ENCODE measurements at places on chromosomes 2 and 18.

GRCh38 chr2:72935611-72935957 lies 18.3 kb downstream of the EMX1 start:
- H3K27ac ChIP-seq = no peak overlapping the region
- H3K27me3 ChIP-seq = peaks cover 18% of the 10 kb centered on the region
- H3K4me3 ChIP-seq = no peak overlapping the region
- no peaks in the 10 kb centered on the region for H3K36me3 ChIP-seq

GRCh38 chr2:98078701-98079100 lies 8.3 kb upstream of the VWA3B start:
- peaks cover 7% of the 10 kb centered on the region for H3K27me3 ChIP-seq
- no peak for DNase-seq
- H3K4me3 ChIP-seq = no peak overlapping the region
- peaks cover 11% of the 10 kb centered on the region for H3K4me1 ChIP-seq
- H3K27ac ChIP-seq = no peak overlapping the region
- no peaks in the 10 kb centered on the region for H3K36me3 ChIP-seq

DNA sequence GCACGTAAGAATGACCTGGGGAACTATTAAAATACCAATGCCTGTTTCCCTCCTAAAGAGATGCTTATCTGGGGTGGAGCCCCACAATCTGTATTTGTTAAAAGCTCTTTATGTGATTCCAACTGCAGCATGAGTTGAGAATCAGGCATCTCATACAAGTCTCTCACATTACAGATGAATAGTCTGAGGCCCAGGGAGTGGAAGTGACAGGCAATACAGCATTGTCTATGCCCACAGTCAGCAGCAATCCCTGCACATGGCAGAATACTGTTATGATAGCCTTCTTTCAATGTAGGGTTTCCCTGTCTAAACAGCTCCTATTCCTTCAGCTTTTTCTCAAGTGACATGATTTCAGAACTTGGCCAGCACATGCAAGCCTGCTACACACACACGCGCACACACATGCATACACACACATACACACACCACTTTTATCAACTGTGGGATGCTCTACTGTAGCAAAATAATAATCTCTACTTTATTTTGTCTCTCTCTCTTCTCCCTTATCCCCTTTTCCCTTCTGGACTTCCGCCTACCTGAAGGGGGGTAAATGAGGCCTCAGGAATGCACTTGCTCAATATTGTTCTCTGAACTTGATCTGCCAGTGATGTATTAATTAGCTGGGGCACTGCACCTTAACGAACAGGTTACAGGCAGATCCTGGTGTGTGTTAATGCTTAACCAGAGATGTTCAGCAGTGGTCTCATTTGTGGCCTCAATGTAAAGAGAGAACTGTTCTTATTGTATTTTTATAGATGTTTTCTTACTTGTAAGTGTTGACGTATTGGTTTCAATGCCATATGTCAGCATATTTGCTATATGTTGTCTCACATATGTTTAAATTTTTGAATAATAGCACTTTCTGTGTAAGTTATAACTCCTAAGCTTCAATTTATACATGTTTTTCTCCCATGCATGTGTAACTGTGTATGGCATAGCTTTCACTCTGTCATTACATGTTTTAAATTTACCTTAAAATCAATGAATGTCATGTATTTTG lies 116.0 kb downstream of the SETBP1 start:
- no peak overlapping the region for H3K4me3 ChIP-seq
- DNase-seq = no peak
- no peak overlapping the region for H3K27ac ChIP-seq
- H3K36me3 ChIP-seq = peaks cover 14% of the 10 kb centered on the region

DNA sequence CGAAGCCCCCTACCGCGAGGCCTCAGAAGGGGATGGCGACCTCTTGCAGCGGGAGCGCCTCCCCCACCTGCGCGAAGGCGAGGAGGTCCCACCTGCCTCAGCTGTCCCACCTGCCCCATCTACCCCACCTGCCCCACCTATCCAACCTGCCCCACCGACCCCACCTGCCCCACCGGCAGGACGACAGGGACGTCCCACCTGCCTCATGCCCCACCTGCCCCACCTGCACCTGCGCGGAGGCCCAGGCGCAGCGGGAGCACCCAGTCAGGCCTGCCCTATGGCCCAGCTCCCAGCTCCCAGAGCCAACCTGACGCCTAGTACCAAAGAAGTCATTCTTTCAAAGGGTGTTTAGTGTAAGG lies 489.1 kb upstream of the SMIM21 start:
- DNase-seq = no peak
- H3K27ac ChIP-seq = no peak overlapping the region
- H3K4me1 ChIP-seq = no peaks in the 10 kb centered on the region
- peaks cover 8% of the 10 kb centered on the region for H3K27me3 ChIP-seq
- H3K36me3 ChIP-seq = no peaks in the 10 kb centered on the region

- H3K4me3 ChIP-seq = no peak overlapping the region
- peaks cover 3% of the 10 kb centered on the region for H3K27me3 ChIP-seq
- no peak overlapping the region for H3K27ac ChIP-seq
- DNase-seq = no peak
These were observed 121.3 kb downstream of the AGAP1 start for GRCh38 chr2:235614900-235615712.

GRCh38 chr2:48699348-48699930 lies 56.1 kb downstream of the LHCGR start:
- no peaks in the 10 kb centered on the region for H3K4me1 ChIP-seq
- DNase-seq = no peak
- no peak overlapping the region for H3K27ac ChIP-seq
- H3K27me3 ChIP-seq = peaks cover 11% of the 10 kb centered on the region
- no peak overlapping the region for H3K4me3 ChIP-seq
- no peaks in the 10 kb centered on the region for H3K36me3 ChIP-seq

DNA sequence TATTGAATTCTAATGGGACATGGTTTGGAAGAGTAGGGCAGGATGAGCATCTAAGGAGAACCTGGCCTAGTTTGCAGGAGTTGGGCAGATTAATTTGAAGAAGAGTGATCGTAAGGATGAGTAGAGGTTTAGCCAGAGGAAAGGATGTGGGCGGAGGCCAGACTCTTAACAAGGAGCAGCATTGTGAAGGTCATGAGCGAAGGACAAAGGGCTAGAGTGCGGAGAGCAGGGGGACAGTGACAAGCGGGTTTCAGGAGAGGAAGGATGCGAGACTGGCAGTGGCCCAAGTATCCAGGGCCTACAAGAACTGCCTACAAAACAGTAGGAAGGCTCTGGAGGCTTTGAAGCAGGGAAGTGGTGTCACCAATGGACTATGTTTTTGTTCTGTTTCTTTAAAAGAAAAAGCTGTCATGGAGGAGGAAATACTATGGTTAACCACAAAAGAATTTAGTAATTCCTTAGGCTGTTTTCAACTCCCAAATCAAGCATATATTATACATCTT lies 20.1 kb downstream of the SLC66A3 start:
- peaks cover 12% of the 10 kb centered on the region for H3K4me1 ChIP-seq
- no peak overlapping the region for H3K27ac ChIP-seq
- no peak overlapping the region for H3K4me3 ChIP-seq
- peaks cover 13% of the 10 kb centered on the region for H3K36me3 ChIP-seq

GRCh38 chr2:221412978-221413377 lies 159.1 kb downstream of the EPHA4 start:
- no peaks in the 10 kb centered on the region for H3K36me3 ChIP-seq
- no peak overlapping the region for H3K4me3 ChIP-seq
- H3K4me1 ChIP-seq = no peaks in the 10 kb centered on the region
- no peak for DNase-seq
- H3K27me3 ChIP-seq = peaks cover 3% of the 10 kb centered on the region
- H3K27ac ChIP-seq = no peak overlapping the region

GRCh38 chr2:118227698-118228508 lies 139.6 kb downstream of the INSIG2 start:
- no peak overlapping the region for H3K4me3 ChIP-seq
- peaks cover 14% of the 10 kb centered on the region for H3K4me1 ChIP-seq
- peaks cover 44% of the 10 kb centered on the region for H3K27me3 ChIP-seq
- no peak overlapping the region for H3K27ac ChIP-seq

DNA sequence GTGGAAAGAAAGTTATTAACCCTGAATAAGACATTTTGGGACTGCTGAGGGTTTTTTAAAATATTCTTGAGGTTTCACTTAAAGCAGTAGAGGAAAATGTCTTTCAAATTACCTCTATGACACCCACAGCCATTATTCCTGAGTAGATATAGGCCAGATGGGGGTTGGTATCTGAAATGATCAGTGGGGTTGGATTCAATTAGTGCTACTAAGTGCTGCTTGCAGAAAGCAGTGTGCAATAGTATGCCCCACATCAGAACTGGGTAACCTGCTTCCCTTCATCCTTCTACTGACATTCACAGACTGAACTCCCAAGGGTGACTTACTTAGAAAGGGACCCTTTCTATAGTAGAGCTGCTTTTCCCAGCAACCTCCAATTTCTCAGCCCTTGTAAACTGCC lies 7.3 kb upstream of the ETAA1 start:
- no peaks in the 10 kb centered on the region for H3K27me3 ChIP-seq
- H3K27ac ChIP-seq = no peak overlapping the region
- no peak overlapping the region for H3K4me3 ChIP-seq
- H3K4me1 ChIP-seq = no peaks in the 10 kb centered on the region

- peaks cover 21% of the 10 kb centered on the region for H3K27me3 ChIP-seq
- no peak for DNase-seq
- no peak overlapping the region for H3K27ac ChIP-seq
- H3K4me3 ChIP-seq = no peak overlapping the region
These were observed 83.7 kb upstream of the GALNT5 start for GRCh38 chr2:157173740-157174184.

DNA sequence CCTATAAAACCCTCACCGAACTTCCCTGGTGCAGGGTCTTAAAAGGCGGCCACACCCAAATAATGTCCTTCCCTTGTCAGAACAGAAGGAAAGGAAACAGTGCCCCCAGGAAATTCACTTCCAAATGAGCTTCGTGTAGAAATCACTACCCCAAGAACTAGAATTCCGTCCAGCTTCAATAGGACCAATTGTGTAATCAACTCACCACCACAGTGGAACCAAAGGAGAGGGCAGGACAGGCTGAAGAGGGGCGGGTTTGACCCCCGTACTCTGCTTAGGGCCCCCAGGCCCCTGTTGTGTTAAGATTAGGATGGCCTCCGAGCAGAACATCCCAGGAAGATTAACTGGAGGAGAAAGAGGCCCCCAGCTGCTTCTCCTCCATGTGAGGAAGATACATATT lies 24.1 kb downstream of the GPR35 start:
- peaks cover 5% of the 10 kb centered on the region for H3K4me1 ChIP-seq
- no peaks in the 10 kb centered on the region for H3K36me3 ChIP-seq
- H3K27me3 ChIP-seq = peaks cover 40% of the 10 kb centered on the region
- no peak overlapping the region for H3K27ac ChIP-seq

GRCh38 chr2:126655051-126655450 lies 907 bp upstream of the GYPC start:
- H3K27me3 ChIP-seq = no peaks in the 10 kb centered on the region
- H3K27ac ChIP-seq = peak overlapping the region; percentile 86
- H3K4me1 ChIP-seq = peaks cover 33% of the 10 kb centered on the region

DNA sequence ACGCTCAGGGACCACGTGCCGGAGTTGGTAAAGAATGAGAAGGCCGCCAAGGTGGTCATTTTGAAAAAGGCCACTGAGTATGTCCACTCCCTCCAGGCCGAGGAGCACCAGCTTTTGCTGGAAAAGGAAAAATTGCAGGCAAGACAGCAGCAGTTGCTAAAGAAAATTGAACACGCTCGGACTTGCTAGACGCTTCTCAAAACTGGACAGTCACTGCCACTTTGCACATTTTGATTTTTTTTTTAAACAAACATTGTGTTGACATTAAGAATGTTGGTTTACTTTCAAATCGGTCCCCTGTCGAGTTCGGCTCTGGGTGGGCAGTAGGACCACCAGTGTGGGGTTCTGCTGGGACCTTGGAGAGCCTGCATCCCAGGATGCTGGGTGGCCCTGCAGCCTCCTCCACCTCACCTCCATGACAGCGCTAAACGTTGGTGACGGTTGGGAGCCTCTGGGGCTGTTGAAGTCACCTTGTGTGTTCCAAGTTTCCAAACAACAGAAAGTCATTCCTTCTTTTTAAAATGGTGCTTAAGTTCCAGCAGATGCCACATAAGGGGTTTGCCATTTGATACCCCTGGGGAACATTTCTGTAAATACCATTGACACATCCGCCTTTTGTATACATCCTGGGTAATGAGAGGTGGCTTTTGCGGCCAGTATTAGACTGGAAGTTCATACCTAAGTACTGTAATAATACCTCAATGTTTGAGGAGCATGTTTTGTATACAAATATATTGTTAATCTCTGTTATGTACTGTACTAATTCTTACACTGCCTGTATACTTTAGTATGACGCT lies 5.8 kb downstream of the MYCN start:
- H3K4me1 ChIP-seq = no peaks in the 10 kb centered on the region
- DNase-seq = no peak
- no peaks in the 10 kb centered on the region for H3K36me3 ChIP-seq
- H3K27me3 ChIP-seq = peaks cover 37% of the 10 kb centered on the region

Data from activated CD4-positive, alpha-beta memory T cell treated with anti-CD3 and anti-CD28 coated beads, Interleukin-2, amount 10 ng/mL, durations not matched to agents 7 days and 5 days (primary cell).